Activated T-cell treated with anti-CD3 and anti-CD28 coated beads, Interleukin-2, amount 50 U/mL, for 48 hours (primary cell): ENCODE measurements at places on chromosomes 6 and 20.

- DNase-seq: peak; percentile 39
Measured at GRCh38 chr20:37914672-37915433, 11.9 kb downstream of the VSTM2L start.

- DNase-seq: no peak
Measured at GRCh38 chr6:154122195-154122925, 83.3 kb downstream of the OPRM1 start.

- DNase-seq: no peak
Measured at GRCh38 chr20:37726321-37726720, 32.5 kb downstream of the CTNNBL1 start.

GRCh38 chr20:47231382-47232039, 125.0 kb downstream of the ZMYND8 start:
- no peak for DNase-seq

- no peak for DNase-seq
Measured at GRCh38 chr6:142377497-142377848, 75.7 kb downstream of the ADGRG6 start.

- no peak for DNase-seq
Measured at GRCh38 chr20:58469616-58470015, 45.6 kb downstream of the APCDD1L start.

- no peak for DNase-seq
Measured at GRCh38 chr6:10402648-10403311, 12.1 kb downstream of the TFAP2A start.

DNA sequence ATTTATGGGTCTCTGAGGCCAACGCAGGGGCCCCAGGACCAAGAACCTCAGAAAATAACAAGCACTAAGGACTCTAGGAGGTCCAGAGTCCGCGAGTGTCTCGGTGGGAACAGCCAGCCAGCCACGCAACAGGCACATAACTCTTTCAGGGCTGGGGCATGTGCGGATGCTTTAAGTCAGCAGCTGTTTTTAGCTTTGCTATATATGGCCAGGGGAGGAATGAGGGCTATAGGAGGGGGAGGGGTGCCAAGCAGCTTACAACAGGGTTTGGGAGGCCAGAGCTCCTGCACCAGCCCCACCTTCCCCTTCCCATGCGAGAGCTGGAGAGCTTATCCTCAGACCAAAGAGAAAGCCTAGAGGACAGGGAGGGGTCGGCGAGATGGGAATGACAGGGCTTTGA, 6.2 kb downstream of the JPH2 start:
- DNase-seq: no peak
